NCI-H2081 (cell line): ENCODE measurements at places on chromosomes 12 and 14.

DNA sequence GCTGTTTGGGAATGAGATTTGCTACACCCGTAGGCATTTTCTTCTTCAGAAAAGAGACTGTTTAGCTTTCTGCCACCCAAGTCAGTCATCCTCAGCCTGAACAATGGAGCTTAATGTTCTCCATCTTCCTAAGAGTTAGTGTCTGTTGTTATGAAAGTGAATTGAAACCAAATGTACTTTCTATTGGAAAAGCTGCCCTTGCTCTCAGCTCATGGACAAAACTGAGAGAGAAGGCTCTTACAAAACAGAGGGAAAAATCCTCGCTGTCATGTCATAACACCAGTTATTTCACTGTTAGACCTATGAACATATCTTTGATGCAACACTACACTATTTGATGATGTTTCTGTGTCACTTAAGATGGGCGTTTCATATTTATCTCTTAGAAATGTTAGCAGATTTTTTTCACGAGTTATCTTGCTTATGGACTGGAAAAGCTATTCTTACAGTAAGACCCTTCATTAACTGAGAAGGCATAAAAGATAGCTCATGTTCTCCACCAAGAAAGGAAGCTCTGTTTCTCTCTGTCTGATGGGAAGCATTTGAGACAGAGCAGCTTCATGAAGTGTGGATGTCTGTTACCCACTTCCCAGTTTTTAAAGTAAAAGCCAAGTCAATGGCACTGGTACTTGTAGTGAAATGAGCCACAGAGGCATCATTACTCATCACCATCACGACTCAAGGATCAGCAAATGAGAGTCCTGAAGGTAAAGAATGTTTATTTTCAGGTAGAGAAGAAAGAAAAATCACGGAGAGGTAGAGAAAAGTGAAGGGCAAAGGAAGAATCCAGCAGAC, 483.9 kb downstream of the ZFP36L1 start:
- no peak for DNase-seq

DNA sequence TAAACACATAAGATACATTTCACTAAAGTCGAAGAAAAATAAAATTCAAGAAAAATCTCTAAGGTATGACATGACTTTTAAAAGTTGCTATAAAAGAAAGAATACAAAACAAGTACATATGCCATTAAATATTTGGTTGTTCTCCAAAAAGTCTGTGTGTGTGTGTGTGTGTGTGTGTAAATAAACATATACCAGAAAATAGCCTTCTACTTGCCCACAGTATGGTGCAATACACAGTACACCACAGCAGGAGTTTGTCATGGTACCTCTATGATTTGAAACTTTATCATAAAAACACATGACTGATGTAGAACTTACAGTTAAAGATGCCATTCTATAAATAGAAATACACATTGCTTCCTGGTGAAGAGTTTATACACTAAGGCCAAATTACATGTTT, 692.7 kb upstream of the MGAT4C start:
- no peak for DNase-seq

DNA sequence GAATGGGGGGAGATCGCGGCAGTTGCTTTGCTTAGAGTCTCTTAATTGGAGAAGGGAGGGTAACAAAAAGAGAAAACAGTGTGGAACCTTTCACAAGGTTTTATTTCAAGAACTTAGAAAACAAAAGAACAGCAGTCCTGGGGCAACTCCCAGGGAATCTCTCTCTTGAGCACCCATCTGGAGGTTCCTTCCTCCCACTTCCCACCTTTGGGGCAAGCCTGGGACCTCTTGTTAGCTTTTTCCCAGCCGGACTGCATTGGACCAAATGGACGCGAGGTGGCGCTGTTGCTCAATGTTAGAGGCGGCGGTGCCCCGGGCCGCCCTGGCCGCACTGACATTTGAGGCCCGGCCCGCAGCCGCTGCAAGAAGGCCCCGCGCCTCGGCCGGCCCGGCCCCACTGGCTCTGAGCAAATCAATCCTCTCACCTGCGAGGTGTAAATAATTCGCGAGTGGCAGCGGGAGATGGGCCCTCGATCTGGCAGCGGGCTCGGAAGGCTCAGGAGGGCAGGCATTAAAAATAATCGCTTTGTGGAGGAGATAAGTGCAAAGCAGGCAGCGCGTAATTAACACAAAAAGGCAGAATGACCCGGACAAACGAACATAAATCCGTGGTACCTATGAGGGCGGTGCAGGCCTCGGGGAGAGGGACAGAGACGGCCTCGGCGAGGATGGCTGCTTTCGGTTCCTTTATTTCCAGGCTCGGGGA, 2.8 kb upstream of the HOXC8 start:
- DNase-seq: peak; percentile 52

DNA sequence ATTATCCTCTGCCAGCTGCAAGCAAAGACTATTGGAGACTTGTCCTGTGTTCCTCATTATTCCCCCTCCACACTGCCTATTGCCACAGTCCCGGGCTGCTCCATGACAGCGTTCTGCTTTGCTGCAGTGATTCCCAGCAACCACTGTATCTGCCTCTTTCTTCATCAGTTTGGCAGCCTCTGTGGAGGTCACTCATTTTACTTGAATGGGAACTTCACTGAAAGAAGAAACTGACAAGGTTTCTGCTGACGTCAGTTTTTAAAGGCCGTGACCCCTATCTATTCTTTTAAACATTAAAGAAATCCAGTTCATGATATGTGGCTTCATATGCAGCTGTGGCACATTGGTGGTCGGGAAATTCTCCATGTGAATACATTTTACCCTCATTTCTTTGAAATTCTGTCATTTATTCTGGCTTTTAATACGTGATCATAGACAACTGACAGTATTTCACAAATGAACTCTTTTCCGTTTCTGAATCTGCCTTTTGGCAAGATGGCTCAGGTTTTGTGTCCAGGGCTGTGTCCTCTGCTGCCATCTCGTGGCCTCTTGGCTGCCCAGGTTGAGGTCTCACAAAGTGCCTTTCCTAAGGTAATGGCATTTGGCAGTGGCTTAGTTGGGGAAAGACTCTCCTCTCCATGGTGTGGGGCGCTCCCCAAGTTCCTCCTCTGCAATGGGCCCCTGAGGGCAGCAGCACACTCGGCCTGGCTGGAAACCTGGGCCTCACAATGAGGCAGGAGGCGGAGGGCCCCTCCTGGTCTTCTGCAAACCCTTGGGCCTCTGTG, 5.8 kb downstream of the TMEM253 start:
- DNase-seq: peak; percentile 77

GRCh38 chr12:78239544-78239943, 408.9 kb downstream of the NAV3 start:
- no peak for DNase-seq

- peak; percentile 71 for DNase-seq
These were observed 63.8 kb downstream of the FBXO33 start for GRCh38 chr14:39368261-39368959.

DNA sequence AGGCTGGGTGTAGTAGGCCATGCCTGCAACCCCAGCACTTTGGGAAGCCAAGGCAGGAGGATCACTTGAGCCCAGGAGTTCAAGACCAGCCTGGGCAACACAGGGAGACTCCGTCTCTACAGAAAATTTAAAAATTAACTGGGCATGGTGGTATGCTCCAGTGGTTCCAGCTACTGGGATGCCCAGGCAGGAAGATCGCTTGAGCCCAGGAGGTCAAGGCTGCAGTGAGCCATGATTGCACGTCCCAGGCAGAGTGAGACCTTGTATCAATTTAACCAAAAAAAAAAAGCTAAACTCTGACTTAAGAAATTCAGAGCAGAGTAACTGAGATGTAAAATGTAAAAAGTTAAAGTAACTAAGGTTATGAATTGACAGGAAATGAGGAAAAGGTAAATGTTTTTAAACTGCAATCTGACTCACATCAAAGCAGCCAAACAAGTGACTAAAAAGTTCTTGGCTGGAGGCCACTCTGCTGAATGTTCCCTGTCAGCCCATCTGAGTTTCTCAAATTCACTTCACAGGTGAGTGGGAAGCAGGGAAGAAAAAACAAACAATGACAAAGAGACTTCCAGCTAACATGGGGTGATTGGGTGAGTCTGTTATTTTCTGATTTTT, 21.3 kb downstream of the PRKD1 start:
- no peak for DNase-seq

DNA sequence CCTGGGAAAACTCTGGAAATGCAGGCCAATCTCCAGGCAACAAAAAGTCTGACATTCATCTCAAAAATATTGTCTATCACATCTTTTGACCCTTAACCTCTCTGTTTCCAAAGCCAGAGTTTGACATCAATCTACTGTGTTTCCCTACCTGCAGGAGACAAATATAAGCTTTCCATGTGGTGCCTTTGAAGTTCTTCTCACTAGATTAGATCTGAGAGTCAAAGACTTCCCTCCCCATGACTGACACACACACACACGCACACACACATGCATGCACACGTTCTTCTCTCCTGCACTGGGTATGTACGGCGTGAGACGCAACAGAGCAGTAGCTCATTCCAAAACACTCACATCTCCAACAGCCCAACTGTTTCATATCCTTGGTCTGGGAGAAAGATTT, 8.1 kb upstream of the ITPR2 start:
- DNase-seq: no peak

- DNase-seq: no peak
These were observed 44.6 kb upstream of the C12orf42 start for GRCh38 chr12:103540319-103540718.

DNA sequence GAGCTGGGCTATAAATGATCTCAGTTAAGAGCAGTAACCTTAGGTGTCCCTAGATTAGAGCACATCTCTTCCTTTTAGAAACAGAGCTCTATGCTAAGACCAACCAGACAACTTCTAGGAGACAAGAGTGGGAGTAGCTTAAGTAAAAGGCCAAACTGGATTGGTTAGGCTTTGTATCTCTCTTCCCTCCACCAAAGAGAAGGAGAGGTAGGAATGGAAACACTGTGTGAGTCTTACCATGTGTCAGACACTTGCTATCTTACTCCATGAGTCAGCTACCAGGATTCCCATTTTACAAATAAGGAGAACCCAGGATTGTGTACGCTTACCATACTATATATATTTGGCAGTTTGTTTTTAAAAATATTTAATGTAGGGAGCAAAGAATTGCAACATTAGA, 122.9 kb downstream of the PAX9 start:
- DNase-seq: no peak

- DNase-seq: peak; percentile 17
These were observed 7.0 kb downstream of the SYT1 start for GRCh38 chr12:78871566-78871965.
